Amniotic stem cell (primary cell): ENCODE measurements at places on chromosomes 4 and X.

DNA sequence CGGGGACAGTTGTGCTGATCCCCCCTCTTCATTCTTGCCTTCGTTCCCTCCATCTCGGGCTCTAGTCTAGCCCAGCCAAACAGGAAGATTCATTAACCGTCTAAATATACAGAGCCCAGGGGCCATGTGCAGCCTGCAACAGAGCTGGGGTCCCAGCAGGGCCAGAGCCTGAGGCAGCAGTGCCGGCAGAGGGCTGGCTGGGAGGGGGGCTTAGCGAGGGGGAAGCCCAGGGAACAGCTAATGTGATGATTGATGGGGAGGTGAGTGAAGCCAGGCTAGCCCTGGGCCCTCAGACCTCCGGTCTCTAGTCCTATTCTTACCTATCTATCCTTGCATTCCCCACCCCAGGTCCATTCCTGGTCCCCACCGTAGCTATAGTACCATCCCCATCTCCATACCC is 22.3 kb downstream of the EFNB1 start:
- DNase-seq = no peak

DNA sequence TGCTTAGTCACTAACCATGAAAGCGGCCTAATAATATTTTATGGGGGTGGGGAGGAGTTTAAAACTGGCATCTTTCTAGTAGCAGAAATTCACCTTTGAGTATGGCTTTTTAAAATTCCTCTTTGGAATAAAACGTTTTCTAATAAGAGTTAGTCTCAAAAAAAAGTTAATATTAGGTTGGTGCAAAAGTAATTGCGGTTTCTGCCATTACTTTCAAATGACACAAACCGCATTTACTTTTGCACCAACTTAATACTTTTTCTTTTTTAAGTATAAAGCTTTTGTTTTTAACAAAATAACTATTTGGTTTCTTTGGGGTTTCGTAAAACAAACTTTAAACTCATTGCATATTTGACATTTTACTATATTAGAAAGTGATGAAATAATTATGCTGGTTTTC is 68.4 kb downstream of the FBXO8 start:
- DNase-seq = no peak

- DNase-seq = no peak
Measured at GRCh38 chrX:72393836-72394517, 88.3 kb upstream of the CITED1 start.

DNA sequence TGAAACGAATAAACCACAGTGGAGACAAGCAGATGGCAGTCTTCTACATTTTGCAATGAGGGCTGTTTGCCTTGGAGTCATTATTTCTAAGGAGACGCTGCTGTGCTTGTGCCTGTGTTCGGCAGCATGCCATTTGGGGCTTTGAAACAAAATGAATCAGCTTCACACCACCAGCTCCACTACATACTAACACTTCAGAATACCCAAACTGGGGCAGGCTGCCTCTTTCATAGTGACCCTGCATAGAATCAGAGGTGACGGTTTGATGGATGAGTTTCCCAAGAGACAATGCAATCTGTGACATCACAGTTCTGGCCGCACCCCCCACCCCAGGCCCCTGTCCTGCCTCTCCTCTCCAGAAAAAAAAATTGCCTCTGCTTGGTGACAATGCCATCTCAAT is 57.1 kb upstream of the MID1 start:
- no peak for DNase-seq

DNA sequence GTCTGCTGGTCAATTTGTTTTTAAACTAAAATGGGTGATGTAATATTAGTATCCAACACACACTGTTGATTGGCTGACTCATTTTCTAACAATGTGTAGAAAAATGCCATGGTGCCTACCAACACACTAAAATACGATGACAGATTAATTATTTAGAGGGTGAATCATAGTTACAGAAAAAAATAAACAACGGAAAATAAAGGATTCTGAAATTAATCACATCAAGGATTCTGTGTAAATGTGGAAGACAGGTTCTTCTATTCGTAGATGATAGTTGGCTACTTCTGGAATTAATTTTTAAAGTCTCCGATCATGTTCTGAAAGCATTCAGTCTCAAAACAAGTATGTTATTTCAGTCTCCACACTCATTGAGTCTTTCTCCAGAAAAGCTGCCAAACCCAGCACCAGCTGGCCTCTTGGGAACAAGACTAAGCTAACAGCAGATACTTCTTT is 8.2 kb upstream of the IQCM start:
- peak; percentile 29 for DNase-seq

- no peak for DNase-seq
Measured at GRCh38 chrX:108313669-108314068, 124.6 kb downstream of the COL4A6 start.

- DNase-seq = no peak
Measured at GRCh38 chr4:158238575-158238974, 28.3 kb downstream of the TMEM144 start.

DNA sequence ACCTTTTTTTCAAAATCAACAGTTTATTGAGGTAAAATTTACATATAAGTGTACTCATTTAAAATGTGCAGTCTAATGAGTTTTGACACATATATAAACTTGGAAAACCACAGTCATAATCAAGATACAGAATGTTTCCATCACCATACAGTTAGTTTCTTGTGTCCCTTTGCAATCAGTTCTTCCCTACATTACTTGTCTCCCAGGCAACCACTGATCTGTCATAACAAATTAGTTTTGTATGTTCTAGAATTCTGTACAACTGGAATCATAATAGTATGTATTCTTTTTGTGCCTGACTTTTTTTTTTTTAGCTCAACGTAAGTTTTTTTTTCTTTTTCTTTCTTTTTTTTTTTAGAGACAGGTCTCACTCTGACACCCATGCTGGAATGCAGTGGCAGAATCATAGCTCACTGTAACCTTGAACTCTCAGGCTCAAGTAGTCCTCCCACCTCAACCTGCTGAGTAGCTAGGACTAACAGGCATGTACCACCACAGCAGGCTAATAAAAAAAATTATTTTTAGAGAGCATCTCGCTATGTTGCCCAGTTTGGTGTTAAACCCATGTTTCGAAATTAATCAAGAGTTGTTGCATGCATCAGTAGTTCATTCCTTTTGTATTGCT is 26.9 kb downstream of the ARFIP1 start:
- no peak for DNase-seq

- DNase-seq = no peak
Measured at GRCh38 chr4:107658400-107659336, 61.4 kb downstream of the PAPSS1 start.

GRCh38 chr4:170323623-170324022 is 233.9 kb upstream of the AADAT start:
- DNase-seq = no peak

- DNase-seq = no peak
Measured at GRCh38 chr4:3267576-3268394, 18.8 kb downstream of the MSANTD1 start.

GRCh38 chr4:145945431-145946155 is 7.0 kb upstream of the ZNF827 start:
- no peak for DNase-seq

DNA sequence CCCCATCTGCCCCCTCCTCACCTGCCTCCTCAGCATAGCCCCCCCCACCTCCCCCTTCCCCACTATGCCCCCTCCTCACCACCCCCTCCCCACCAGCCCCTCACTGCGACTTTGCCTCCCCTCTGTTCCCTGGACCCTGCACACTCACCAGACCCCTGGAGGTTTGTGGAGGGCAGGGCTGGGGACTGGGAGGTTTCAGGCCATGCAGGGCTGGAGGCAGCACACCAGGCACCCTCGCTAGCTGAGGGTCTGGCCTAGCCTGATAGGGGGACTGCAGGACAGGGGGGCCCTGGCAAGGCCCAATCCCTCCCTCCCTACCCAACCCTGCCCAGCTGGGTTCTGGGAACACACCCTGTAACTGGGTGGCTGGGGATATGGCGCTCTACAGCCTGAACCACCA is 28.0 kb downstream of the TACC3 start:
- DNase-seq = no peak

- no peak for DNase-seq
Measured at GRCh38 chr4:151665785-151666127, 95.1 kb downstream of the GATB start.

GRCh38 chr4:28555866-28556265 is 1695.2 kb downstream of the STIM2 start:
- no peak for DNase-seq

DNA sequence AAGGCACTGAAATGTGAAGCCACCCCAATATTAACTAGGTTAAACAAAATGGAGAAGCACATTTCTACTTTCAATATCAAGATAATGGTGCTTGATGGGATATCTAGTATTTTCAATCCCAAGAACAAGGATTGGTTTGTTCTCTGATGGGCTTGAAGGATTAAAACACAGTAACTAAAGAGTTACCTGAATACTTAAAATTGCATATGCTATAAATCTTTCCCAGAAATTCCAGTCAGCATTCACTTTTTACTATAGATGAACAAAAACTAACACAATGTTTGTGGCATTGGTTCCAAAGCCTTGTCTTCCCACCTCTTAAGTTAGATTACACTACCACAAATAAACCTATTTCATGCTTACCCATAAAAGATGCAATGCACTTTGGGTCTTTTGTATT is 3.9 kb upstream of the PCDH10 start:
- no peak for DNase-seq

DNA sequence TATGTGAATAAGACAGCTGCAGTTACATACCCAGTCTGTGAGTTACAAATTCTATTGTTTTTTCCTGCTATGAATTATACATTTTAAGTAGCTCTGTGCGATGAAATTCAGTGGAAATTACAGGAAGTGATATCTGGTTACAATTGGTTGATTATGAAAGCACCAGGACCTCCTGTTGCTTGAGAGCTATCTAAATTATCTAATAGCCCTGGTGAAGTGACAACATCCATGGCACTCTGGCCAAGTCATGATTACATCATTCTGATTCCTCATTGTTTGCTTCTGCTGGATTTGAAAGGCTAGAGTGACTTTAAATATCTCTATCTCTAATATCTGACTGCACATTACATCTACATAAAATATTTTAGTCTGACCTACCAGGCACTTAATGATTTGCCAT is 515.0 kb downstream of the CFAP47 start:
- DNase-seq = no peak

DNA sequence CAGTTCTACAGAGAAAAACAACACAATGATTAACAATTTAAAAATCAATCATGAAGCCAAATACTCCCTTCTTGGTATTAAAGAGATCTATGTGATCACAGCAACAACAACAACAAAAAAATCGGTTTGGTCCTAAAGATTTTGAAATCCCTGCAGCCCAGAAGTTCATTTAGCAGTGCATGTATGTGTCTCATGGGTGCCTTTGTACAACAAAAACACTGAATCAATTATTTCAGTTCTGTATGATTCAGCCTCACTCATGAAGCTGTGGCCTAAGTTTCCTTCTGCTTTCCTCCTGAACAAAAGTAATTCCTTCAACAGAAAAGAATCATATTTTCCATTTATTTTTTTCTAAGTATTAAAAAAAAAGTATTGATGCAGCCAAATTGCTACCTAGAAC is 393.4 kb upstream of the NDST3 start:
- no peak for DNase-seq

- DNase-seq = no peak
Measured at GRCh38 chr4:16365036-16365569, 138.8 kb upstream of the TAPT1 start.

DNA sequence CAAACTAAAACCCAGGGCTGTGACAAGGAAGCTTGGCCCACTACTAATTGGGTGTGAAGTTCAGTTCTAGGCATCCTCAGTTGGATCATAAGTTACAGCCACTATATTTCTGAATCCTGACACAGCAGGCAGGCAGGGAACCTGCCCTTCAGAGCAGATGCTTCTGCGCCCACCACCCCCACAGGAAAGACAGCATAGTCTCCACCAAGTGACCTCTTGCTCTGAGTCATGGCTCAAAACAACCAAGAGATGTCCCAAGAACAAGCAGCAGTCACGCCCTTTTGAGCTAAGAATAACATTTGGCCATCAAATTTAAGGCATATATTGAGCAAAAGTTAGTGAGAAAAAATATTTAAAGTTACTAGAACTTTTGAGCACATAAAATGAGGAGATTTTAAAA is 170.7 kb upstream of the SMARCAD1 start:
- no peak for DNase-seq

DNA sequence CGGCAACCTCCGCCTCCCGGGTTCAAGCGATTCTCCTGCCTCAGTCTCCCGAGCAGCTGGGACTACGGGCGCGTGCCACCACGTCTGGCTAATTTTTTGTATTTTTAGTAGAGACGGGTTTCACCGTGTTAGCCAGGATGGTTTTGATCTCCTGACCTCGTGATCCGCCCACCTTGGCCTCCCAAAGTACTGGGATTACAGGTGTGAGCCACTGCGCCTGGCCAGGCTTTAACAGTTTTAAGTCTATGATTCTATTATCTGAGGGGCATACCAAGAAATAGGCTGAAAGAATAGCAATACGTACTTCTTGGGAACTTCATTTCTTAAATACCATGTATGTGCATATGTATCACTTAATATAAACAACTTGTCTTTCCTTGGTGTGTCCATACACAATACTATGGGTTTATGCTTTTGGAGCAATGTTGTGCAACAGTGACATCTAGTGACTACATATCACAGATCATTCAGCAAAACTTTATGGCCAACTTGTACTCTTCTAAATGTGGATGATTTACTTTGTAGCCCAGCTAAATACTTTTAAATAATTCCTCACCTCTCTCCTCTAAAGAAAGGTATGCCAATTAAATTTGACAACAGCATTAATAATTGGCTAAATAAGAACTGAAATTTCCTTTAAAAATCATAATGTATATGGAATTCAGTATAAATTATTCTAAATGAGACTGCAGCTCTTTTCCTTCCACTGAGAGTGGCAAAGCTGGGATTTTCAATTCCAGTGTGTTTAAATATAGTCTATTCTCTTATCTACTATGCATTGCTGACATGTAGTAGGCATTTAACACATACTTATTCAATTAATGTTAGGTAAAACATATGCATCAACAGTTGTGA is 10.4 kb downstream of the SLC9B1 start:
- DNase-seq = peak; percentile 26

DNA sequence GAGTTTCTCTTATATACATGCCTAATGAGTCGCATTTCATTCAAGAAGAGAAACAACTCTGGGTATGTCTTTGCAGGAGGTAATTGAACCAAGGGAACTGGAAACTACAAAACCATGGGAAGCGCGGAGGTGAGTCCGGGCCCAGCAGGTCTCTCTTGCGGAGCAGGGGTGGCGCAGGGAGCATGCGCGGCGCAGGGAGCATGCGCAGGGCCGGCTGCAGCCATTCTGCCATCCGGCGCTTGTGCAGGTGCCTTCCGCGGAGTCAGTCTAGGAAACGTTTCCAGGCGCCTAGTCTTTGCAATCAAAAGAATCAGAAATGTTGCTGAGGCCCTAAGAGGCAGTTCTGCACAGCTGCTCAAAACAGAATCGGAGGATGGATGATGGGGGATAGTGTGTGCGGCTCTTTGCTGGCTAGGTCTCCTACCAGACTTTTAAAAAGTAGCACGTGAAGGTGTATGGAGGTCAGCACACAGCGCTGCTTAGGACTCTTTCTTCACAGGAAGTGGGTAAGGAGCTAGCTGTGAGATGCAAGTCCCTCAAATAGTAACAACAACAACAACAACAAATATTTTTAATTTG is 433.8 kb upstream of the FAT1 start:
- DNase-seq = no peak
